ENCODE measurements at places on chromosomes 13 and 19. TPM values are rescaled to one million over a fixed set of nuclear protein-coding genes. Genes with fewer than 3 reads are reported as not detected.

The RNF17 gene
- not detected for total RNA-seq

The CABP5 gene
- total RNA-seq = not detected

The ERICH4 gene
- total RNA-seq = not detected

The CLEC17A gene
- total RNA-seq = not detected

The BIVM gene
- total RNA-seq = 44.9 TPM

The C13orf42 gene
- not detected for total RNA-seq

The TMEM38A gene
- 2.1 TPM for total RNA-seq

The PLK5 gene
- total RNA-seq = 0.14 TPM

The NDUFA11 gene
- total RNA-seq = 201 TPM

The ZNF541 gene
- 0.89 TPM for total RNA-seq

The ZNF132 gene
- 8.0 TPM for total RNA-seq
